Activated CD4-positive, alpha-beta T cell treated with anti-CD3 and anti-CD28 coated beads, Interleukin-2, amount 10 ng/mL, durations not matched to agents 7 days and 5 days (primary cell): ENCODE measurements at places on chromosomes 11 and 22.

DNA sequence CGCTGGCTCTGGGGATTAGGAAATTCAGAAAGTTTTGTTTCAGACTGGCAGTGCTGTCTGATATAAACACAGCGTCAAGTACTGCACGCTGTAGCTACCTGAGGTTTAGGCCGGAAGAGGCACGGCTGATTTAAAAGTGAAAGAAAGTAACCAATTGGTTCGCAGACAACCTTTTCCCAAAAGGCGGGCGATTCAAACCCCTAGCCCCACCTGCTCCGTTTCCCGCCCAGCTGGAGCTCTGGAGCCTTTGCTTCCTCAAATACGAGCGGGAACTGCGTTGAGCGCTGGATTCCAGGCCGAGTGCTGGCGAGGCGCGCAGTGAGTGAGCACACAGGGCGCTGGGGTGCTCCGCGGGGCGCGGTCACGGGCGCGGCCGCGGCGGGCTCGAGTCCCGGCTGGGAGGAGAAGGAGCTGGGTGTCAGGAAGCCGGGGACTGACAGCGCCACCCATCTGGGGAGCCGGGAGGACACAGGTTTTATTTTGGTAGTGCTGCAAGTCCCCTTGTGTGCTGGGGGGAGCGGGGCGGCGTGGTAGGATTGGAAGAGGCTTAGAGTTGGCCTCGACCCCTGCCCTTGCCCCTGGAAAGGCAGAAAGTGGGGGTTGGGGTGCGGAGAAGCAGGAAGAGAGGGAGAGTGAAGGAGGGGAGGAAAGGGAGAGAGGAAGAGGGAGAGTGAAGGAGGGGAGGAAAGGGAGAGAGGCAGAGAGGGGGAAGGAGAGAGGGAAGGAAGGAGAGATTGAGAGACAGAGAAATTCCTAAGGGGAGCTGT, 2.1 kb downstream of the FAM111A start:
- peak; percentile 88 for DNase-seq

DNA sequence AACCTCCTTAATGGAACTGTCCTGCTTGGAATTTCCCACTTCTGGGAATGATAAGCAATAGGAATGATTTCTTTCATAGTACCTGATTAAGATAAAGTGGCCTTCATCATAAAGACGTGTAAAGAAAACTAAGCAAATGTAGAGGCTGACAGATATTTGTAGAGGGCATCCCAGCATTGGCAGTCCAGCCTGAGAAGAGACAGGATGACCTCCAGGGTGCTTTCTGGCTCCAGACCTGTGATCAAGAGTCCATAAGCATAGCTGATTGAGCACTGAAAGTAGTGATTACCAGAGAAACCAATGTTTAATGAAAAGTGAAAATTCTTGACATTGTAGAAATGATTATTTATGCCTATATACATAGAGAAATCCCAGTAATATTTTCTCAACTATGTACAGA, 33.6 kb downstream of the YAP1 start:
- no peak for DNase-seq

- DNase-seq = no peak
These were observed 1.0 kb upstream of the POLD4 start for GRCh38 chr11:67354075-67355022.

- DNase-seq = no peak
These were observed 31.8 kb downstream of the PPFIBP2 start for GRCh38 chr11:7545611-7546010.

DNA sequence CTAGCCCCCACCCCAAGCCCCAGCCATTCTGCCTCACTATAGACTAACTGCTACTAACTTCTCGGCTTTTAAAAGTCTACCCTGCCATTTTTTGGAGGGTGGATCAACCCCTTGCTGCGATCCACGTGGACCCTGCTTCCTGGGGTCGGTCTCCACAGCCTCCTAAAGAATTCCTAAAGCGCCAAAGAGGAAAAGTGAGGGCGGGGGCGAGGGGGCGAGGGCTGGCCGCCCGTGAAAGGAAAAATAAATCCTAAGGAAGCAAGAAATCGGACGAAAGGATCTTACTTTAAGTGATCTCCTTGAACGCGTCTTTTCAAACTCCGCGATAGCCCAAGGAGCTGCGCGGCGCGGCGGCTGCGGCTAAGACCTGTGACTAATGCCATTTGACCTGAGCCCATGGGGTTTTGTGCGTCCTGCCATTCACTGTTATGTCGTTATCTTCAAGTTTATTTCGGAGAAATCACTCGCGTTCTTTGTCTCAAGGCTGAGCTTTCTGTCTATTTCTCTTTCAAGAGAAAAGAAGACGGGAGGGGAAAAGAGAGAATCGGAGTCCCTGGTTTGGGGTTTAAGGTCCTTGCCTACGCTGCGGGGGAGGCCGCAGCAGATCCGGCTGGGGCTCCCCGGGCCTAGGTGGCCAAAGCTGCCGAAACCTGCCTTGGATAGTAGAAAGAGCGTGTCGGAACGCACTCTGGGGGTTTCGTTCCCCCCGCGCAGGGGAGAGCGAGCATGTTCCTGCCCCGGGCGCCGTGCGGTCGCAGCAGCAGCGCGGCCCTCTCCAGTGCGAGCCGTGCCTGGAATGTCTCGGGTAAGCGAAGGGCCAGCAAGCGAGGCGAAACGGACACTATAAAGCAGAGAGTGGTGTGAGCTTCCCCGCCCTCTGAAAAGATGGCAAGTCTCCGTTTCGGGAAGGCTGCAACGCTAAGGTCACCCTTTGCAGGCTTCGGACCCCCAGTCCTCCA, 2.8 kb upstream of the DBX1 start:
- no peak for DNase-seq

- DNase-seq = no peak
These were observed 5.9 kb downstream of the TMEM134 start for GRCh38 chr11:67463186-67463585.

- DNase-seq = no peak
These were observed 414.1 kb downstream of the BRD1 start for GRCh38 chr22:49413551-49413950.

DNA sequence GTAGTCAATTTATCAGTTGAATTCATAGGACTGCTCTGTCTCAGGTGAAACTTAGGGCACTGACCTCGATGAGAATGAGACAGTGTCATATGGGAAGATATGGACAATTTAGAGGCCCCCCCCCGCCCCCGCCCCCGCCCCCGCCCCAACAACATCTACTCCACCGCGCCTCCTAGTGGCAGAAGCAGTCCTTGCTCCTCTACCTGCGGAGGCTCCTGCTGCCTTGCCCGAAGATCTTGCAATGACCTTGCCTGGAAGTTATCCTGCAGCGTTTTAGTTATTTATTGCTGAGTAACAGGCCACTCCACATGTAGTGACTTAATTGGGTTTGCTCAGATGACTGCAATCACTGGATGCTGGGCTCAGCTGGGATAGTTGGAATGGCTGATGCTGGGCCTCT, 15.2 kb downstream of the SERPINH1 start:
- DNase-seq = peak; percentile 61

DNA sequence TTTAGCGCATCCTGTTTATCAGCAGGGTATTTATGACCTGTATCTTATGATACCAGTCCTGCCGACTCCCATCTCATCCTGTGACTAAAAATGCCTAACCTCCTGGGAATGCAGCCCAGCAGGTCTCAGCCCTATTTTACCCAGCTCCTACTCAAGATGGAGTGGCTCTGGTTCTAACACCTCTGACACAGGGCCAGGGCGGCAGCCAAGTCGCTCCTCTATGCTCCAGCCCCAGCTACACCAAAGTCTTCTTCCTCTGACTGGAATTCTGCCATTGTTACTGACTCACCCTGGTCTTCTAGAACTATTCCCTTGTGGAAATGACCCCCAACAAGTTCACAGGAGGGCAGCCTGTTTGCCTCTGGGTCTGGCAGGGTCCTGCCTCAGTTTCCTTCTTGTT, 7.9 kb upstream of the C1QTNF6 start:
- no peak for DNase-seq

- DNase-seq = peak; percentile 47
These were observed 23.1 kb downstream of the CD6 start for GRCh38 chr11:60994541-60995080.

DNA sequence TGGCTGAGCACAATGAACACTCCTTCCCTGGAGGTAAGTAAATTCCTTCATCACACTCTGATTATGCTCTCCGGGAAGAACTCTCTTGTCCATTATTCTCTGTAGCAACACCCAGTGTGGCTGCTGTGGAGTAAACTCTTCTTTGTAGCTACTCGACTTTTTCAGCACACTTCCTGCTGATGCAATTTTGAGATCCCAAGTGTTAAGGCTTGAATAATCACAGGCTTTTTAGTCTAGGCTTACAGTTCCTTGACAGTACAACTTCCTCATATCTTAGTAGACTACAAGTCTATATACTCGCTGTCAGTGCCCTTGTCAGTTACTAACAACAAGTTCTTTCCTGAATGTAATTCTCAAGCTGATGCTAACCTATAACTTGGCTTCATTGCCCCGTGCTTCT, 301.8 kb upstream of the API5 start:
- no peak for DNase-seq

DNA sequence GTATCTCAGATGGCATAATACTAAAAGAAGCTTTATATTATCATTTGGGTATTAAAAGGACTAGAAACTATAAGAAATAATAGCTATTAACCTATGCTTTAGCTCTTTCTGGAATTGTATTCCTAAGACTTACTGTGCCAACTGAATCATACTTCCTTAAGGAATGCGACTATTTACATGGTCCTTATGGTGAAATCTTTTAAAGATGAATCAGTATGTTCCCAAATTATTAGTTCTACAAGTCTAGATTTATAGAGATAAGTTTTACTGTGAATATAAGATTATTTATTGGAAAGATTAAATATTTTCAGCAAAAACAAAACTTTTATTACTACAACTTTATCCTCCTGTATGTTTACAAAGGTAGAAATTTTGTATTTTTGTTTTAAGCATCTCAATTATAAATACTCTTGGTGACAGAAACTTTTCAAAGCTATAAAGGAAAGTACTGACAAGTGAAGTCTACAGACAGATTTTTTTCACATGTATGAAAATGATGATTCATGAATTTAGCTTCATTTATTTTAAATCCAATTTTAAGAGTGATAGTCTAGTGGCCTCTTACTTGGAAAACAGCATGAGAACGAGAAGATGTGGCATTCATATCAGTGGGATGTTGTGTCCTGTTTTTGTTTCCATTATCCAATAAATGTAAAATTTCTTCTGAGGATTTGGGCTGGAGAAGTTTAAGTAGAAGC, 17.8 kb downstream of the KIF18A start:
- DNase-seq = no peak
